ENCODE measurements at places on chromosomes 3 and 15.

DNA sequence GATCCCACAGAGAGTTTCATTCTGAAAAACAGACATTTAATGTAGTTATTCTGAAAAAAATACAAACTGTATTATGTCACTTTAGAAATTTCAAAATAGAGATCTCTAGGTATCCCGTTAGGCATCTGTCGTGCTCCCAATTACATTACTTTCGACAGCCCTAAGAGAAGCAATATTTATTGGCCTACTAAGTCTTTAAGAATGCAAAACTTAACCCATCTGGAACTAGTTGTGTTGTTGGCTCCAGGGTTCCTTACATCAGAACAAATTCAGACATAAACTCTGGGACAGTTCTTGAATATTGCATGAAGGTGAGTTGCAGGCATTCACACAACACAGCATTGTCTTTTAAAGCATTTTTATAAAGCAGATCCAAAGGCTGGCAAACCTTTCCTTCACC lies 498.4 kb downstream of the FHIT start:
- no peak for DNase-seq

- DNase-seq: no peak
Observed at GRCh38 chr3:129315223-129315997, 36.7 kb downstream of the HMCES start.

DNA sequence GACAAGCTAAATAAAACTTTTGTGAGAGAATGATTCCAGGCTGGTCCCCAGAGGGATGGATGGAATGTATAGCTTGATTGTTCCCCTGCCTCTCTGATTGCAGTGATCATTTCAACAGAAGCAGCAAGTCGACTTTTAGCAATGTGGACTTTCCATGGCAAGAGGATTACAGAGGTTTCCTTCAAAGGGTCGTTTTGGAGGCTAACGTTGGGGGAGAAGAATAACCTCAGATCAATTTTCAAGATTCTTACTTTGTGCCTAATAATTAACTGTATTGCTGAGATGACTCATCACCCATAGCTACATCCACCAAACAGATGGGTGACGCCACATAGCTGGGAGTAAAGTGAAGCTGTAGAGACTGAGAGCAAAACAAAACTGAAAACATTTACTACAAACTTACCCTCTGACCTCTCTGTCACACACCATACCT lies 79.9 kb downstream of the GTPBP8 start:
- no peak for DNase-seq

DNA sequence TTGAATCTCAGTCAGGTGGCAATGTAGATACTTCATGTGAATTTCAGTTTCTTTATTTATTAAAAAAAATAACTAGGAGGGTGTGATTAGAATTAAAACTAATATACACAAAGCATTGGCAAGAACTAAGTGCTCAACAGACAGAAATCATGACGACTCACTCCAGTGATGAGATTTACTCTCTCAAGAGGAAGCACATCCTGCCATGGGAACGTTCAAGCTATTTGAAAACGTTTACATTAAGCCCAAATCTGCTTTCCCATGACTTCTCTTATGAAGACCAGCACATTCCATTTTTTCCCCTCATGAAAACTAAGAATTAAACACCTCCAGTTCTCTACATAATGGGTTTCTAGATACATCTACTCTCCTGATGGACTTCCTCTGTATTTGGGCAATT lies 8.5 kb downstream of the WDR53 start:
- DNase-seq: no peak

DNA sequence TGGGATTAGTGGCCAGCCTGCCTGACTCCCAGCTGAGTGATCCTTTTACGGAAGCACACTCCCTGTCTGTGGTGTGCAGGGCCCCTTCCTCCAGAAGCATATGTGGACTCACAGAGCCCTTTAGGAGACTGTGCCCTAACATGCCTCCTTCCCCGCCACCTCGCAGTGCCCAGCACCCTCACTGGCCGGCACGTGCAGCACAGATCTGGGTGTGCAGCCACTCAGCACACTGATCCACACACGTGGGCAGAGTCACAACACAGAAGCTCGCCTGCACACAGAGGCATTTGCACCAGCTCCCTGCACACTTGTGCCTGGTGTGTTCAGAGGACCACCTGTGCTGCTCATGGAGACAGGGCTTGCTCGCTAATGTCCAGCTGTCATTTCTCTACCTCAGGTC lies 23.6 kb upstream of the CSPG4 start:
- DNase-seq: no peak

DNA sequence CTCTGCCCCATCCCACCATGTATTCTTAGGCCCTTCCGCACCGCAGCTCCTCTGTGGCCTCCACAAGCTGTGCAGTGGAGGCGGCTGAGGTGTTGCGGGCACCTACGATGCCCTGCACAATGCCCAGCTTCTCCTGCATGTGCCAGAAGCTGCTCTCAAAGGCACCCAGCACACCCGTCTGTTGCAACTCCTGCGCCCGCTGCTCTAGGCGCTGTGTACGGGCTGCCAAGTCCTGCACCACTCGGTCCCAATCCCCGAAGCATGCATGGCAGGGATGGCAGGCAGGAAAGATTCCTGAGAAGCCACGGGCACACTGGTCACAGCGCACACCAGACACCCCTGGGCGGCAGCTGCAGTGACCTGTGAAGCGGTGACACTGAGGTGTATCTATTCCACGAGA lies 3.1 kb upstream of the USP19 start:
- DNase-seq: no peak

GRCh38 chr3:94285872-94286271 lies 223.0 kb downstream of the NSUN3 start:
- no peak for DNase-seq

DNA sequence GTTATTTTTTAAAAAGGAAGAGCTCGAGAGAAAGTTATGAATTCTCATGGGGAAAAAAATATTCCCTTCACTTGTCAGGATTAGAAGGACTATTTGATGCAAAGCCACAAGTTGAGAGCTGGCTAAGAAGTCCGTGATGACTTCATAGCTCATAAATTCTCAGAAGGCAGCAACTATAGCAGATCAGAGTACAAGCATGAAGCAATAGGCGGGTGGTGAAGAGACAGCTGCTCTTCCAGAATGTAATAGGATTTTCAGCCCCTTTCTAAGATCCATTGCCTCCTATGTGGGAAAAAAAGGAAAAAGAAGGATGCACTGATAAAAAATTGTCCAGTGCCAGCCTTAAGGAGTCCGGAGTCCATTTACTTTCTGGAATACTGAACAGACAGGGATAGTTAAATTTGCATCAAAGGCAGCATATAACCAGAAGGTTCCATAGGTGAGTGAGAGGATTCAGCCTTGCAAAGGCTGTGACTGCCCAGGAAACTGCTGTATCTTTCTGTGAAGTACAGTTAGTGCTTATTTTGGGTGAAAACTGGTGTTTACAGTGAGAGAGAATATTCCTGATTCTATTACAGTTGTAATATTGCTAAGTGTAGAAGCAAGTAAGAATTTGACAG lies 929.5 kb upstream of the ALCAM start:
- DNase-seq: no peak

DNA sequence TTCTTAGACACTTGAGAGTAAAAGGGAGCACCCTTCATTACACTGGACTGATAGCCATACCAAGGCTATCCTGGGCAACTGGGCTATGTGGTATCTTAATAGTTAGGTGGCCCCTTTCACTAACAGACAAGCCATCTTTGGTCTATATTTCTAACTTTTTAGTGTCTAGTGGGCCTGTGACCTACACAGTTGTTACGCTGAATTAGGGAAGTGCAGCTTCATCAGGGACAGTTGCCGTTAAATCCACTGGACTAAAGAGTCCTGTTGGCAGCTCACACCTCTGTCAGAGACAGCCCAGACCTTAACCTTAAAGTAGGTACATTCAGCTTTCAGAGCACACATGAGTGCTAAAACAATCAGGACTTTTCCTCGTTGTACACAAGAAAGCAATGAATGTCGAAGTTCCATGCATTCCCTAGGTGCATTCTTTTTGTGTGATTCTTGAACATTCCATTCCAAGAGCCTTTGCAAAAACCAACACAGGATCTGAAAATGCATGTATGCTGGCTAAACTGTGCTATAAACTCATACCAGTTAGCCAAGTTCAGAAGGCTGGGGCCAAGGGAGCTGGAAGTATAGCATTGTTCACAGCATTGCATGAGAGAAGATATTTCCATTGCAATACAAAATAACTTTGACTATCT lies 230.2 kb upstream of the EIF1B start:
- no peak for DNase-seq

GRCh38 chr3:24972491-24972890 lies 455.6 kb upstream of the RARB start:
- DNase-seq: no peak

GRCh38 chr15:74397239-74398068 lies 30.0 kb upstream of the CYP11A1 start:
- DNase-seq: no peak

- no peak for DNase-seq
Observed at GRCh38 chr3:42728668-42729364, 26.2 kb upstream of the HHATL start.

DNA sequence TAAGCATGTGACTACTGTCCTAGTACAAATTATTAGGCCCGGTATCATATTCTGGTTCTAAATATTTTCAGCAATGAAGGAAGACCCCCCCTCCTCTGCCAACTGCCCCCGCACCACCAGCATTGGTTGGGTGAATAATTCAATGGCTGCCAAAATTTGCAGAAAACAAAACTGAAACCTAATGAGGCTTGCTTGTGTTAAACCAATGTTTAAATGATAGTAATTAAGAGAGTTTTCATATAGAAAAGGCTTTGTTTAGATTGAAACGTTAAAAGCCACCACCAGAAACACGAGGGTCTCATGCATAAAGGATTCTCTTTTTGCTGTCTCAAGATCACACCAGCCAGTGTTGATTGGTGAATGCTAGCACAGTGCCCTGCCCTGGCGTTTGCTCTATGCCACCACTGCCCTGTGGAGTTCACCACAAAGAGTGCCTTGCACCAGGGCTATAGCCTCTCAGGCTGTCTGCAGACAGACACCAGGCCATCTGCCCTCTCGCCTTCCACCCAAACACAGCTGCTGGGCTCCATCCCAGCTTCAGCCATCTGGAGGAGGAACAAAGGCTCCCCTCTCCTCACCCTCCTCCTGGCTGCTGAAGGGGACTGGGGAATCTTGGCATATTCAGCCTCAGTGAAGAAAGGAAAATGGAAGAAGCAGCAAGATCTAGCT lies 200.3 kb upstream of the PFN2 start:
- DNase-seq: no peak
